ENCODE measurements at places on chromosomes 3 and 15.

GRCh38 chr3:95476534-95476933 is 1337.9 kb upstream of the EPHA6 start:
- no peak for DNase-seq

DNA sequence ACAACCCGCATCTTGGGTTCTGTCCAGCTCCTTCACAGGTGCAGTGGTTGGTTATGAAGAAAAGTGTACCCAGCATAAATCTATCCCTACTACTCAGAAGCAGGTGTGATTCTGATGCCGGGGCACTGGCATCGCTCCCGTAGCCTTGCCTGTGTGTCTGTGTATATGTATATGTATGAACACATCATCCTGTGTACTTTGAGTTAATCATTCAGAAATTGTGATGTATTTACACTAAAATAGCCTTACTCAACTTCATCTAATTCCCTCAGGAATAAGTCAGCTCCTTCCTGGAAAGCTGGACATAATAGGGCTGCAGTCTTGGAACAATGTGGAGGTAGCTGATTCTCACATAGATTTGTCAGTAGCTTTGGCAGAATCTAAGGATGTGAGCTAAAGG is 6.7 kb upstream of the ZBED2 start:
- no peak for DNase-seq

GRCh38 chr3:157522648-157523047 is 19.4 kb upstream of the VEPH1 start:
- DNase-seq, result no peak

GRCh38 chr15:78456426-78456825 is 18.4 kb downstream of the IREB2 start:
- DNase-seq, result no peak

- no peak for DNase-seq
Measured at GRCh38 chr3:196232154-196232881, 16.0 kb downstream of the SLC51A start.

DNA sequence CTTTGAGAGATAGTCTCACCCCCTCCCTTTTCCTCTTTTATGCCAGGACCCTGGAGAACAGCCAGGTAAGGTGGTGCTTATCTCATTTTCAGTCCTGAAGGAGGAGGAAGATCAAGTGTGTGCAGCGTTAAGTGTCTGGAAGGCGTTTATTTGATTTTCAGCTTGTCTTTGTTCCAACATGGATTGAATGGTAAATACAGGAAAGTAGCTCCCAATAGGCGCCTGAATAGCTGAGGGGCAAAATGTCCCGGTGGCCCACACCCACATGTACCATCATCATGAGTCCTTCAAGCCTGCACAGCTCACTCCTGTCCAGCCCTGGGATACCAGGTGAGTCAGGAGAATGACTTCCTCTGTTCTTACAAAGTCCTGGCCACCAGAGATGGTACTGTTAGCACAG is 73.5 kb downstream of the CEMIP start:
- DNase-seq, result no peak

- no peak for DNase-seq
Measured at GRCh38 chr3:58074997-58075396, 66.8 kb downstream of the FLNB start.

GRCh38 chr15:69523010-69524001 is 70.7 kb downstream of the RPLP1 start:
- peak; percentile 91 for DNase-seq

DNA sequence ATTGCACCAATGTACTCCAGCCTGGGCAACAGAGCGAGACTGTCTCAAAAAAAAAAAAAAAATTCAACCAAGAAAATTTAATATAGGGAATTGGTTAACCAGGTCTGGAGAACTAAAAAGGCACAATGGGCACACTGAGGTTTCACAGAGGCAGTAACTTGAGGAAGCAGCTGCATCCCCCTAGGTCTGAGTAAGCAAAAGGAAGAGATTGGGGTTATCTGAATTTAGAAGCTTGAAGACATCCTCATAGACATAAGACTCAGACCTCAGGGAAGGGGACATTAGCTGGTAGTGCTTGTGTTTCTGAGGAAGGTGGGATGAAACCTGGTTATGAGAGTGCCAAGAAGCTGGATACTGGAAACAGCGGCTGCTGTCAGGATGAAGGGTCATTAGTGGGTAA is 50.1 kb upstream of the LEKR1 start:
- no peak for DNase-seq

- no peak for DNase-seq
Measured at GRCh38 chr3:171385086-171385485, 75.1 kb downstream of the TNIK start.

DNA sequence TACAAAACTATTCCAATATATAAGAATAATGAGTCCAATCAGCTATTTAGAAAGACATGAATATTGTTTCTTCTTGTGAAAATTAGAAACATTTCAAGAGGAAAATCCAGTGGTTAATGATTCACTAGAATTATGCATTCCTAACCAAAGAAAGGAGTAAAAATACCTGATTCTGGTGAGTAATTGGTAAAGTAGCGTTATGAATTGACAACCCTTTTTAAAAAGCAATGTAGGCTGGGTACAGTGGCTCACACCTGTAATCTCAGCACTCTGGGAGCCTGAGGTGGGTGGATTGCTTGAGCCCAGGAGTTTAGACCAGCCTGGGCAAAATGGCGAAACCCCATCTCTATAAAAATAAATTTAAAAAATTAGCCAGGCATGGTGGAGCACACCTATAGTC is 43.3 kb downstream of the TOPAZ1 start:
- no peak for DNase-seq

GRCh38 chr15:45399381-45400212 is 21.3 kb upstream of the GATM start:
- no peak for DNase-seq

DNA sequence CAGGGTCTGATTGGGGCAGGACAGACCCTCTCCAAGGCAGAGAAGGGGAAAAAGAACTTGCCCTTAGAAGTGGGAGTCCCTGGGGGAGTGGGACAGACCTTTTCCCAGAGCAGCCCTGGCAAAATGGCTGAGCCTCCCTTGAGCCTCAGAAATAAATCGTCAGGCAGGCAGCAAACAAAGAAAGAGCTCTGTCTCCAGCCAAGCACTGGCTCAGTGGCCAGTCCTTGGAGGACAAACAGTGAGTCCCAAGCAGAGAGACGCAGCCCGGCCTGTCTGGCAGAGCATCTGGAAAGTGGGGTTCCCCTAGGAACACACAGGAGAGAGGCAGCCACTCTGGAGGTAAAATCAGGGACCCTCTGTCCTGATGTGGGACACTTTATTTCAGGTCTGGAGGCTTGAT is 1.8 kb downstream of the SLC6A1 start:
- no peak for DNase-seq

GRCh38 chr15:53527996-53528395 is 231.5 kb downstream of the WDR72 start:
- no peak for DNase-seq

DNA sequence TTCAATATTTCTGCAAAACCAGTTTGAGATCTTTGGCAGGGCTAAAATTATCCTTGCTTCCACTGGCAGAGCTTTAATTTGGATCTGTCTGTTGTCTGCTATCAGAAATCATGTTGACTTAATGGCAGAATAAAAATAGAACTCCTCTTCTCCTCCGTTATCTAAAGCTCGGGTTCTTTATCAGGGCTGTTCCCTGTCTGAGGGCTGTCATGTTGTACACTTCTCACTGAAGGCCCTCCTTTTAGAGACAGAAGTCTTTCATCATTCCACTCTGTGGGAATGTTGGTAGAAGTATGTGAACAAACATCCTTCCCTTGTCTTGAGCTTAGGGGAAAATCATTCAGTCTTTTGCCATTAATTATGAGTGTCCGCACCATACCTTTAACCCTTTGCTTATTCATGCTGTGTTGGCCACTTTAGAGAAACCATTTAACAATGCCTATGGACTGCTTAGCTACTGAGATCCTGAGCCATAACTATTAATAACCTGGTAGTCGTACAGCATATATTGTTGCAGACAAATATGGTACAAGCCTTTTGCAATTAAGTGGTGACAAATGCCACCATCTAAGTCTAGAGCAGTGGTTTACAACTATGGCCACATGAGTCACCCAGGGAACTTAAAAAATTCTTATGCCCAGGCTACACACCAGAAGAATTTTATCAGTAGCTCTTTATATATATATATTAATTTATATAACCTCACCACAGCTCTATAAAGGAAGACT is 226.0 kb upstream of the TPM1 start:
- DNase-seq, result no peak

DNA sequence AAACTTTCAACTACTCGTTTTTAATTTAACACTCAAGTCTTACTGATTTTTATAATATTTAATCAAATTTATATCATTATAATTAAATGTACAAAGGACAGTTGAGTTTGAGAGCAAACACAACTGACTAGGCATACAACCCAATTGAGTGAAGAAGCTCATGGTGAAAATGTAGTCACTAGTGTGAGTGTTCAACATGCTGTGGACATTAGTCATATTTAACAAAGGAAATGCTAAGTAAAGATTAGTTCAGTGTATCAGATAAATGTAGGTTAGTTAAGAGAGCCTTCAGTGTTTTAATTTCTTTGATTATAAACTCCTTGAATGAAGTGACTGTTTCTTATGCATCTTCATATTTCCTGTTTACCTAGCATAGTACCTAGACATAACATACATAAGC is 444.2 kb upstream of the GOLIM4 start:
- no peak for DNase-seq

DNA sequence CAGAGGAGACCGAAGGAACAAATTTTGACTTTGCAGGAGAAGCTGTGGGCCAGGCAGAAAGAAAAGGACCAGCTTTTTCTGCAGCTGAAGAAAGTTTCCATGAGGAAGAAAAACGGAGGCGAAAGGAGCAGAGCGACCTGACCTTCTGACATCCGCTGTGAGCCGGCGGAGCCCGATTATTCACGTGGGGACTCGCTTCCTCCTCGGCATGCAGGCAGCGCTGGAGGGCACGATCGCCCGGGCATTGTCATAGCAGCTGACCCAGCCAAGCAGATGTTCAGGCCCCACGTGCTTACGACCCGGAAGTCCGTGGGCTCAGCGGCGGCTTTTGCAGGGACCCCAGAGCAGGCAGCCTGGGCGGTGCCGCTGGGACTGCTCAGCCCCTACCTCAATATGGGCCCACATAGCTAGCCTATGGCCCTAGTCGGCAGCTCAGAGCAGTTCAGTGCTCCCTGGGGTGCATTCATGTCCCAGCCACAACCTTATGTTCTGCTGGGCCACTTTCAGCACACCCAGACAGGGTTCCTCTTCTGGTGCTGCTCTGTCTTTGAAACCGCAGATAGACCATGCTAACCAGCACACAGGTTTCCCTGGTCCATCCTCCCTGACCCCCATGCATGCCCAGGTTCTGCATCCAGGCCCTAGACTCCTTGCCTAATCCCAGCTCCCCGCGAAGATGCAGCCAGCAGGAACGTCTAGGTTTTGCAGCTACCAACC is 10.5 kb upstream of the EIF4A2 start:
- DNase-seq, result no peak

DNA sequence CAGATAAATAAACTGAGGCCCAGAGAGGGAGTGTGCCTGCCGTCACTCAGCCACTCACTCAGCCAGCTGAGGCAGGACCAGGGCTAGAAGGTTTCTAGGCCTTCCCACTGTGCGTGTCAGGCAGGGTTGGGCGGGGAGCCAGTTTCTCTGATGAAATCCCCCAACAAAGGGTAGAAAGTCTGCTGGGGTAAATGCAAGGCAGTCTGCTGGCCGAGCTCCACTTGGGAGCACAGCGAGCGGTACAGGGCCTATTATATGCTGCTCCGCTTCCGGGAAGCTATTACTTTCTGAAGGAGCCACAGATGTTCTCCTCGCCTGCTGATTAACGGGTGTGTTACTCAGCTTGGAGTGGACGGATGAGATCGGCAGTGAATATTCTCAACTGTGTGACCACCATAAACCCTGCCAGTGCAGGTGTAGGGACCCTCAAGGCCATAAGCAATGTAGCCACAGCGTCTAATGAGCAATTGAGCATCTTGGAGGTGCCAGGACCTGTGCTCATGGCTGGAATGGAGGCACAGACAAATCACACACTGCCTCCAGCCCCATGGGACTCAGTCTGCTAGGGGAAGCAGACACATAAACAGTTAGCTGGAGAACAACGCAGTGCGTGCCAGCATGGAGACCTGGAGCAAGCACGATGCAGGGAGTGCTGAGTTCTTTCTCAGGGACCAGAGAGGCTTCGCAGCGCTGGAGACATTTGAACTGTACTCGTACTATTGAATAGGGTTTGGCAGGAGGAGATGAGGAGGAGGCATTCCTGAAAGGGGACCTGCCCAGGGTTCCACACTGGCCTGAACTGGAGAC is 42.1 kb downstream of the CORO2B start:
- no peak for DNase-seq

- DNase-seq, result no peak
Measured at GRCh38 chr15:59543721-59544547, 67.6 kb upstream of the GCNT3 start.

GRCh38 chr3:21314688-21315087 is 436.3 kb downstream of the ZNF385D start:
- DNase-seq, result no peak

DNA sequence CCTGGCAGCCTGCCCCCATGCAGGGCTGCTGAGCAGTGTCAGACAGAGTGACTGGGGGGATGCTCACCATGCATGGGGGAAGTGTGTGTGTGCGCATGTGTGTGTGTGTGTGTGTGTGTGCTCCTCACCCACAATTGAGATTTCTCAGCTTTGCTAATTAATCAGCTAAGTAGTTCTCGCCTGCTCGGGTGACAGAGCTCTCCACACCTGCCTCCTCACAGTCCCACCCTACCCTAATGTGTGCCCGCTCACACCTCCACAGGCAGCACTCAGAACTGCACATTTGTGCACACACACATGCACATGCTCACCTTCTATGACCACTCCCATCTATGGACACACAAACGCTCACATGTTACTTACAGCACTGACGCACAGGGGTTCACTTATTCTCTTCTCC is 37.3 kb downstream of the CACNA2D2 start:
- DNase-seq, result no peak

GRCh38 chr15:51172193-51172592 is 77.5 kb upstream of the TNFAIP8L3 start:
- no peak for DNase-seq

DNA sequence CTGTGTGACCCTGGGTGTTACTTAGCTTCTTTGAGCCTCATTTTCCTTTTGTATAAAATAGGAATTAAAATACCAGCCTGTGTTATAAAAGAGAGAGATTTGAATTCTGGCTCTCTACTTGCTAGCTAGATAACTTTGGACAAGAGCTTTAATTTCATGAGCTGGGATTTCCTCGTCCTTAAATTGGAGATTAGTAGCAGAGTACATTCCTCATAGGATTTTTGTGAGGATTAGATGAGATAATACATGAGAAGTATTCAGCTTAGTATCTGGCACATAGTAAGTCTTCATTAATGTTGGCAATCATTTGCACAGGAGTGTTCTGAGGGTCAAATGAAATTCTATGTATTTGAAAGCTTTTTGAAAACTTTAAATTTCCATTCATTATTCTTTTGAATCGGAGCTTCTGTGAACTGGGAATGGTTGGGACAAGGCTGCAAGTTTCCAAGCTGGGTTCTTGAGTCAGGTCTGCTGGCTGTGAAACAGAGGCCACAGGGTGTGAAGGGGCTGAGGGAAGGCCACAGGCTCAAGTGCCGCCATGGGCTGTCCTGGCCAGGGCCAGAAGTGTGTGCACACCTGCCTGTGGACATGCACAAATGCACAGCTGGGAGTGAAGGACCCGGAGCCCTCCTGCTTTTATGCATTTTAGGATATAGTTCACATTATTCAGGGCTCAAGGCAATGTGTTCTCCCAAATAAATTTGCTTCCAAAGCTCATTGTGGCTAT is 17.2 kb downstream of the ALPK3 start:
- no peak for DNase-seq

- DNase-seq, result no peak
Measured at GRCh38 chr3:43857361-43858293, 166.9 kb downstream of the ABHD5 start.
